Tracheal epithelial cell (primary cell): ENCODE measurements at places on chromosomes 1 and 21. TPM values are rescaled to one million over a fixed set of nuclear protein-coding genes. Genes with fewer than 3 reads are reported as not detected.

The PADI6 gene
- total RNA-seq = not detected in 2 replicates

The LCE1A gene
- not detected in 2 replicates for total RNA-seq

The OSCP1 gene
- 6.3 and 12.6 TPM in 2 replicates for total RNA-seq

The SLC44A3 gene
- total RNA-seq = 7.0 and 9.2 TPM in 2 replicates

The FCAMR gene
- total RNA-seq = 0.24 TPM in 1 of 2 replicates, not detected in the other

The RYR2 gene
- total RNA-seq = not detected in 2 replicates

The TSTD1 gene
- 104 and 173 TPM in 2 replicates for total RNA-seq

The CD53 gene
- not detected in 2 replicates for total RNA-seq

The OR2G6 gene
- not detected in 2 replicates for total RNA-seq

The PLA2G2C gene
- total RNA-seq = not detected in 2 replicates

The PDE9A gene
- total RNA-seq = 2.2 and 2.6 TPM in 2 replicates

The NBPF10 gene
- total RNA-seq = 1.3 and 1.9 TPM in 2 replicates

The NBPF11 gene
- total RNA-seq = 2.7 and 3.0 TPM in 2 replicates

The LRRC7 gene
- not detected in 2 replicates for total RNA-seq

The CD34 gene
- 0.21 and 0.24 TPM in 2 replicates for total RNA-seq

The DCDC2B gene
- under 0.01 TPM in 1 of 2 replicates, not detected in the other for total RNA-seq

The OLIG2 gene
- total RNA-seq = not detected in 2 replicates

The PGLYRP4 gene
- total RNA-seq = 0.64 and 1.9 TPM in 2 replicates

The ALX3 gene
- not detected in 2 replicates for total RNA-seq

The LMX1A gene
- total RNA-seq = not detected in 2 replicates

The TLCD4 gene
- 0.21 and 4.1 TPM in 2 replicates for total RNA-seq

The KIRREL1 gene
- total RNA-seq = 26.6 and 71.6 TPM in 2 replicates

The OR10Z1 gene
- not detected in 2 replicates for total RNA-seq

The PCBP3 gene
- 0.43 and 0.48 TPM in 2 replicates for total RNA-seq

The MPL gene
- not detected in 2 replicates for total RNA-seq

The MTARC1 gene
- total RNA-seq = 3.1 and 10.7 TPM in 2 replicates

The GPR157 gene
- 20.0 and 26.0 TPM in 2 replicates for total RNA-seq

The ELAVL4 gene
- total RNA-seq = not detected in 2 replicates

The TRPM2 gene
- total RNA-seq = under 0.01 and 0.24 TPM in 2 replicates

The TMEM61 gene
- total RNA-seq = 1.7 and 9.0 TPM in 2 replicates

The FAM151A gene
- not detected in 2 replicates for total RNA-seq

The CORT gene
- total RNA-seq = not detected in 2 replicates

The SERTAD4 gene
- total RNA-seq = 0.64 and 0.72 TPM in 2 replicates

The PRMT6 gene
- 9.0 and 10.1 TPM in 2 replicates for total RNA-seq

The SLAMF6 gene
- total RNA-seq = not detected in 2 replicates

The CRYZL1 gene
- 10.8 and 15.1 TPM in 2 replicates for total RNA-seq
